Hypothalamus (tissue), 51 donors: ENCODE measurements at places on chromosomes 2 and 18.

DNA sequence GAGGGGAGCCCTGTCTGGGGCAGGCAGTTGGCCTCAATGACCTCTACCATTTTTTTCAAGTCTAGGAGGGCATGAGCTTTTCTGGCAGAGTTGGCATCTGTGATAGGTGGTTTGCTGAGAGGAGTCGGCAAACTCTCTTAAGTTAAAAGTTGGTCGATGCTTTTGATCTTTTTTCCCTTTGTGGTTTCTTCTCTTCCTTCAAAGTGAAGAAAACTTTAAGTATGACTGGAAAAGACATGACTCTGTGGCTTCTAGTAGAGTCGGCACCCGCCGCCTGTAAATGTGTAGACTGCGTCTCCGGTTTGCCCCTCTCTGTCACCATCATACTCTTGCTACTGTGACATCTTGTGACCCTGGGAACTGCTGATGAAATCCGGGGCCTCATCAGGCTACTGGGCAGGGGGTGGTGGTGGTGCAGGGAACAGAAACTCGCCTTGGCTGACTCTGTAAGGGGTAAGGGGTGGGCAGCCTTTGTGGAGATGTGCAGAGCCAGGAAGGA lies 21.1 kb downstream of the INPP5D start:
- DNase-seq, result no peak

- DNase-seq, result no peak
Observed at GRCh38 chr18:44895176-44895798, 214.6 kb downstream of the SETBP1 start.

DNA sequence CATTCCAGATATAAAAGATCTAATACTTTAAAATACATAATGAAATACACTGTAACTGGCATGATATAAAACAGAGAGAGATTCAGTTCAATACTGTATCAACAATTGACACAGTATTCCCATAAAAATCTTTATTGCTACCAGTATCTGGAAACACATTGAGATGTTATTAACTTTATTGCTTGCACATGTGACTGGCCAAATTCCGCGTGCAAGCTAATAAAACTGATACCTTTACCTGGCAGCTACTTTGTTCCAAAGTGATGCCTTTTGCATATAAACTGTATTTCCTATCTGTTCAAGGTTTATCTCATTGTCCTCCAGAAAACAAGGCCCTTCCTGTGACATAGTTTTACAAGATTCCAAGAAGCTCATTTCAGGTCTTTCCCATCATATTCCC lies 15.4 kb upstream of the REG1B start:
- DNase-seq, result no peak

- no peak for DNase-seq
Observed at GRCh38 chr18:37424507-37424906, 141.1 kb downstream of the CELF4 start.

DNA sequence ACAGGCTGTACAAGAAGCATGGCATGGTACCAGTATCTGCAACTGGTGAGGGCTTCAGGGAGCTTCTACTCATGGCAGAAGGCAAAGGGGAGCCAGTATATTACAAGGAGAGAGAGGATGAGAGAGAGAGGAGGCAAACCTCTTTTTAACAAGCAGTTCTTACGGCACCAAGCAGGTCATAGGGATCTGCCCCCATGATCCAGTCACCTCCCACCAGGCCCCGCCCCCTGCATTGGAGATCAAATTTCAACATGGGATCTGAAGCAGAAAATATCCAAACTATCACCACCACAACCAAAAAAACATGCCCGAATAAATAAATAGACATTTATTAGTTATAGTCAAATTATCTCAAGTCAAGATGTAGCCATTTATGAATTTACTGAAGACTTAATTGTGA lies 14.5 kb upstream of the SLC35F5 start:
- no peak for DNase-seq
